ENCODE measurements at places on chromosomes 5 and 9. TPM values are rescaled to one million over a fixed set of nuclear protein-coding genes. Genes with fewer than 3 reads are reported as not detected.

CBY3 gene
- polyA plus RNA-seq: not detected

BARX1 gene
- not detected for polyA plus RNA-seq

ADAMTS16 gene
- 0.20 TPM for polyA plus RNA-seq

POLK gene
- 44.1 TPM for polyA plus RNA-seq

PDLIM4 gene
- polyA plus RNA-seq: not detected

RNF180 gene
- 9.9 TPM for polyA plus RNA-seq

GRM6 gene
- 0.05 TPM for polyA plus RNA-seq

THBS4 gene
- polyA plus RNA-seq: 5.2 TPM

PTGS1 gene
- not detected for polyA plus RNA-seq

SPINK6 gene
- polyA plus RNA-seq: 2,131 TPM

FAM221B gene
- polyA plus RNA-seq: not detected

C9orf153 gene
- 0.98 TPM for polyA plus RNA-seq
